T-helper 2 cell (primary cell): ENCODE measurements at places on chromosomes 12 and 14.
A peak's percentile ranks its signal among the peaks of the same experiment; 100 is the strongest.

GRCh38 chr12:124008595-124008994 lies 35.6 kb downstream of the ZNF664 start:
- DNase-seq: no peak

DNA sequence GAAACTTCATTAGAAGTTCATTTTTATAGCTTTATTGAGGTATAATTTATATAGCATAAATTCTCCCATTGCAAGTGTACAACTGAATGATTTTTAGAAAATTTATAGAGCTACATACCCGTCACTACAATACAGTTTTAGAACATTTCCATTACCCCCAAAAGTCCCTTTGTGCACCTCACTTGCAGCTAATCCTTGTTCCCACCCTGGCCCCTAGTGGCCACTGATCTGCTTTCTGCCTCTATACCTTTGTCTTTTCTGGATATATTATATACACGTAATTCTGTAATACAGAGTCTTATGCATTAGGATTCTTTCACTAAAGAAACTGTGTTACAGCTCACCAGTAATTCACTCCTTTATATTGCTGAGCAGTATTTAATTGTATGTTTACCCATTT lies 145.1 kb upstream of the DIO2 start:
- DNase-seq: no peak

- DNase-seq: no peak
Measured at GRCh38 chr12:117142094-117142493, 42.9 kb upstream of the TESC start.

- peak; percentile 12 for DNase-seq
Measured at GRCh38 chr12:93571925-93572711, at the start of gene SOCS2. TSS of gene SOCS2 (plus strand) at chr12:93572675. CDS start at chr12:93572898, 223 bp downstream.

DNA sequence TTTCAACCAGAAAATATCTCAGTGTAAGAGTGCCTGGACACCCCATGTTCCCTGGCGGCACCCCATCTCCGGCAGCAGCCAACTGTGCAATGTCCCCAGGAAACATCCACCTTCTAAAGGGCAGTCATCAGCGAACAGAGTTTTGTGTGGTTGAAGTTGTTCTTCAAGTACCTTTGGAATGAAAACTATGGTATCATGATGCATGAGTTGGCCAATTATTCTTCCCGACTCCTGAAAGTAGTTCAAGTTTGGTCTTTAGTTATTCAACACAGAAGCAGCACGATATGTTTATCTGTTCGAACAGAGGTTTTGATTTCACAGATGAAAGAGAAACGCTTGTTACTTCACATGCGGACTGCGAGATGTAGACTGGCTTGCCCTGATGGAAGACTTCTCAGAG lies 21.1 kb upstream of the TTC7B start:
- no peak for DNase-seq

DNA sequence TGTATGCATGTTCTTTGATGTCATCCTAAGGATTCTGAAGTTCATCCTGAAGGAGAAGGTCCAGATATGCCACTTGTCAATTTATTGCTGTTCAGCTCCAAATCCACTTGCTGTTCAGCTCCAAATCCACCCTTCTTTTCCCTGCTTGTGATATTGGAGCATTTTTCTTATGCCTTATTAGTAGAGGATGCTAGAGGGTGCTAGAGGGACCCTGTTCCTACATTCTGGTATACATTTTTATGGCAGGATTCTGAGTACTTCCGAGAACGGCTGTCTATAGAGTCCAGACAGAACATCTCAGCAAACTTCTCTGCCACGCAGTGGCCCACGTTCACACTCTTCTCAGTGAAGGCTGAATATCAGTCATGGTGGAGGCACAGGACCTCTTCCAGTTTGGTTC lies 406.7 kb downstream of the NOVA1 start:
- no peak for DNase-seq

GRCh38 chr12:78194448-78194847 lies 363.8 kb downstream of the NAV3 start:
- DNase-seq: no peak

GRCh38 chr14:93951635-93952540 lies 24.5 kb downstream of the ASB2 start:
- no peak for DNase-seq

GRCh38 chr12:46627686-46628085 lies 198.1 kb downstream of the SLC38A4 start:
- DNase-seq: no peak

GRCh38 chr14:67536087-67536486 lies 3.0 kb downstream of the PLEKHH1 start:
- DNase-seq: no peak

GRCh38 chr14:104216457-104216856 lies 78.1 kb downstream of the KIF26A start:
- DNase-seq: no peak

- DNase-seq: no peak
Measured at GRCh38 chr12:106219043-106219442, 28.8 kb downstream of the CKAP4 start.
